ENCODE measurements at places on chromosomes 1 and 21.

GRCh38 chr1:167881786-167882185 is 32.1 kb downstream of the ADCY10 start:
- DNase-seq, result no peak

- DNase-seq, result no peak
These were observed 22.4 kb downstream of the CNIH4 start for GRCh38 chr1:224378855-224379631.

- no peak for DNase-seq
These were observed 6.8 kb downstream of the SEMA4A start for GRCh38 chr1:156160000-156160742.

DNA sequence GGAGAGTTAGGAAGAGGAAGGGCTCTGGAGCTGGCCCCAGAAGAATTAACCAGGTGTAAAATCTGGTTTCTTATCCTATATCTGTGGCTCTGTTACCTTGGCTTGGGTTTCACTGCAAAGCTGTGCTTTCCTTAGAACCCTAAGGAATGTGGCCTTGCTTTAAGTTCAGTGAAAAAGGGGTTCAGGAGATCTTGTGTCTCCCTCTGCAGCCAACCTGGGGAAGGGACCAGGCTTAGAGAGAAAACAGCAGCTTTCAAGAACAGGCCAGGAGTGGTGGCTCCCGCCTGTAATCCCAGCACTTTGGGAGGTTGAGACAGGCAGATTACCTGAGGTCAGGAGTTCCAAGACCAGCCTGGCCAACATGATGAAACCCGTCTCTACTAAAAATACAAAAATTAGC is 16.1 kb upstream of the MYCL start:
- DNase-seq, result no peak

DNA sequence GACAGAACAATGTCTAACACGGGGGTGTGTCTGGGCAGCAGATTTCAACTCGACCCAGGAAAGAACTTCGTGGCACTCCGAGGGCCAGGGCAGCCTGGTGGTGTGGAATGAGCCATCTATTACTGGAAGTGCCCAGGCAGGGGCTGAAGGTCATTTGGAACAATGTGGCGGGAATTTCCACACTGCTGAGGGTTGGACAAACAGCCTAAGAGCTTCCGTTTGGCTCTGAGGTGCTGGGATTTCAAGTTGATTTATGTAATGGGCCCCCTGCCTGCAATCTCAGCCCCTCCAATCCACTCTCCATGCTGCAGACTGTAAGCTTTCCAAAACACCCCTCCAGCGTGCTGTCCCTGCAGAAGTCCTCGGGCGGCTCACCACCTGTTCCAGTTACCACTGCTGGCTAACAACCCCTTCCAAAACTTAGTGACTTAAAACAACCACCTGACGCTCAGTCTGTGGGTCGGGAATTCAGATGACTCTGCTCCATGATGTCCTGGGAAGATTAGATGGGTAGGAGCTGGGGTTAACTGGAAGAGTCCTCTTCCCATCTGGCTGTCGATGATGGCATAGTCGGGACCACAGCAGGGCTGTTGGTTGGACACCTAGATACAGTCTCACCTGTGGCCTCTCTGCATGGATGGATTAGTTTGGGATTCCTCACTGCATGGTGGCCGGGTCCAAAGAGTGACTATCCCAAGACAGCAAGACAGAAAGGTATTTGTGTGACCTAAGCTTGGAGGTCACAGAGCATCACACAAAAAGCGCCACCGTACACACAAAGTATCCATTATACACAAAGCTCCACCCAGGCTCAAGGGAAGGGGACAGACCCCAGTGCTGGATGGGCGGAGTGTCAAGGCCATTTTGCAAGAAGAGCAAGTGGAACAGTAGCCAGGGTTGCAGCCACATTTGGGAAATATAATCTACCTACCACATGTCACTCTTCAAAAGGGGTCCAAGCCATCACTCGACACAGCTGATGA is 89.7 kb upstream of the IFFO2 start:
- DNase-seq, result no peak

Data from activated CD8-positive, alpha-beta memory T cell treated with anti-CD3 and anti-CD28 coated beads for 4 hours (primary cell).